ENCODE measurements at places on chromosomes 11 and 22. TPM values are rescaled to one million over a fixed set of nuclear protein-coding genes. Genes with fewer than 3 reads are reported as not detected.

GRCh38 chr11:110565357-110566336, 135.9 kb downstream of the FDX1 start:
- no peak for DNase-seq

- no peak for DNase-seq
Observed at GRCh38 chr11:122363296-122363695, 247.3 kb upstream of the BLID start.

- DNase-seq: no peak
Observed at GRCh38 chr11:127677660-127678425, 677.3 kb upstream of the KIRREL3 start.

Gene MMP12
- not detected for total RNA-seq

Gene BRSK2
- total RNA-seq: 4.0 TPM

DNA sequence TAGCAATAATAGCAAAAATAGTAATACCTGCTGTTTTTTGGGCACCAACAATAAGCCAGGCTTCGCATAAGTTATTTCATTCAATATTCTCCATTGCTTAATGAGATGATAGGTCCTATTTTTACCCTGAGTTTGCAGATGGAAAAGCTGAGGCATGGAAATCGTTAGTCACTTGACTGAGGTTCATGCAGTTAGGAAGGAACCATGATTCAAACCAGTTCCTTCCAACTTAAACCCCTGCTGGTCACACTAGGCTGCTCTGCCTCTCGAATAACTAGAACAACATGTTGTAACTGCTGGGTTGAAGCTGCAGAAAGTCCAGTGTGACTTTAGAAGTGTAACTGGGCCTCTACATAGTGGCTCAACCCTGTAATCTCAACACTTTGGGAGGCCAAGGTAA, 69.3 kb downstream of the SEZ6L start:
- DNase-seq: no peak

GRCh38 chr11:114174712-114175495, 115.4 kb downstream of the ZBTB16 start:
- no peak for DNase-seq

Gene FAM83F
- 3.5 TPM for total RNA-seq

DNA sequence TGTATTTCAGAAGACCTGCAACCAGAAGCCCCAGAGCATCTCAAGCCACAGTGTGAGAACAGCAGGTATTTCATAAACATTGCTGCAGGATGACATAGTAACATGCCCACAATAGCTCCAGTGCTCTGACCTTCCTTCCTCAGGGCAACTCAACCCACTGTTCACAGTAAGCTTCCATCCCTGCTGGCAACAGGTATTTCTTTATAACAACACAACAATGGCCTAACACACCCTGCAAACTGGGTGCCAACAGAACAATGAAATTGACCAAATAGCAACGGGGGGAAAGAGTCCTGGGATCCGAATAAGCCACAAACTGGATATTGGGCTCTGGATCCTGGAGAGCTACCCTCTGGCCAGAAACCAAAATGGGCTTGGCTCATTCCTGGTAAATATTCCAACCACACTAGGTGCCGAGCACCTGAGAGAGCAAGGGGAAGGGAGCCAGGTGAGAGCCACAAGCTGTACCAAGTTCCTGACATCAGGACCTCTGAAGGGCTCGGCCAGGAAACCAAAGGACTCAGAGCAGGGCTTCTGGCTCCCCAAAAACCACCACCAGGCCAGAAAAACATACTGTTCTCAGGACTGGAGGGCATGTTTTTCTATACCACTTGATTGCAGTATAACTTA, 99.5 kb downstream of the MICAL3 start:
- no peak for DNase-seq

Gene PCF11
- 53.2 TPM for total RNA-seq

Gene CCDC87
- total RNA-seq: 0.54 TPM

- DNase-seq: no peak
Observed at GRCh38 chr22:48919187-48919590, 908.5 kb downstream of the BRD1 start.

Data from endothelial cell (in vitro differentiated cells).